Left hindlimb (tissue), 1 donor: ENCODE measurements at places on chromosomes 2 and 18.

DNA sequence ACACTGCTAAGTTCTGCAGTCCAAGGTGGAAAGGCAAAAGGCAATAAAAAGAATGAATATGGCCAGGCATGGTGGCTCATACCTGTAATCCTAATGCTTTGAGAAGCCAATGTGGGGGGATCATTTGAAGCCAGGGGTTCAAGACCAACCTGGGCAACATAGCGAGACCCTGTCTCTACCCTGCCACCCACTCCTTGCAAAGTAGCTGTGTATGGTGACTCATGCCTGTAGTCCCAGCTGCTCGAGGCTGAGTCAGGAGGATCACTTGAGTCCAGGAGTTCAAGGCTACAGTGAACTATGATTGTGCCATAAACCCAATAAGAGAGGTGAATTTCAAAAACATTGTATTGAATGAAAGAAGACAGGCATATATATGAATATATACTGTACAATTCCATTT lies 2.4 kb downstream of the MYL12B start:
- DNase-seq, result no peak

GRCh38 chr2:10792660-10793400 lies 19.8 kb downstream of the PDIA6 start:
- no peak for DNase-seq

GRCh38 chr18:36411745-36412168 lies 114.2 kb downstream of the FHOD3 start:
- DNase-seq, result no peak

GRCh38 chr2:99031481-99031880 lies 95.5 kb upstream of the CRACDL start:
- DNase-seq, result no peak

- no peak for DNase-seq
Measured at GRCh38 chr2:24915175-24915574, 4.9 kb downstream of the ADCY3 start.

DNA sequence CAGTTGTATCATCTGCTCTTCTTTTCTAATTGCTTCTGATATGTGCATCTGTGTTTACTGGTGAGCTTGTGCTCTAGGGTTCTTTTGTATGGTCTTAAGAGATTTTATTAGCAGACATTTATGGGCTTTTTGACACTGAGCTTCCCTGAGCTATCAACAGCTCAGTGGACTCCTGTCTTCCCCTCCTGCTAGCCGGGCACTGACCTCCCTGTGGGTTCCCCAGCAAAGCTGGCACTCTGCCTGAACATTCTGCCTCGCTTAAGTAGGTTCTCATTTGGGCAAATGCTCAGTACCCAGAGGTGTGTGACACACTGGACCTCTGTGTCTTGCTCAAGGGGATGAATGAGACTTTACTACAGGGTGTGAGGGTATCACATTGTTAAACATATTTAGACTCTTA lies 15.8 kb downstream of the TRAF3IP1 start:
- DNase-seq, result no peak

- no peak for DNase-seq
Measured at GRCh38 chr18:59052965-59053820, 86.5 kb upstream of the SEC11C start.

DNA sequence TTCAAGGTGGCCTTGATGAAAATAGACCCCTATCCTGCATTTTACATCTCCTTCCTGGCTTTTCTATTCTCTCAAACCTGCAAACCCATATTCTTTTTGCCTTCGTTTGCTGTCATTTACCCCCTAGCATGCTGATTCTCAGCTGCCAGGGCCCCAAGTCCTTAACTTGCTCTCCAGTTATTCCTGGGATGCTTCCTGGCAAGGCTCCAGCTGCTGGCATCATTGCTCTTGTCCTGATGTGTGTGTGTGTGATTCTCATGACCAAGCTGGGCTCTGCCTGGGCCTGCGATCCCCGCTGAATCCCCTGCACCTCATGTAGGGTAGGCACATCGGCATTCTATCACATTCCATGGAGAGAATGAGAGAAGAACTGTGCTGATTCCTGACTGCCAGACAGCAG lies 11.9 kb downstream of the NPAS2 start:
- DNase-seq, result no peak

DNA sequence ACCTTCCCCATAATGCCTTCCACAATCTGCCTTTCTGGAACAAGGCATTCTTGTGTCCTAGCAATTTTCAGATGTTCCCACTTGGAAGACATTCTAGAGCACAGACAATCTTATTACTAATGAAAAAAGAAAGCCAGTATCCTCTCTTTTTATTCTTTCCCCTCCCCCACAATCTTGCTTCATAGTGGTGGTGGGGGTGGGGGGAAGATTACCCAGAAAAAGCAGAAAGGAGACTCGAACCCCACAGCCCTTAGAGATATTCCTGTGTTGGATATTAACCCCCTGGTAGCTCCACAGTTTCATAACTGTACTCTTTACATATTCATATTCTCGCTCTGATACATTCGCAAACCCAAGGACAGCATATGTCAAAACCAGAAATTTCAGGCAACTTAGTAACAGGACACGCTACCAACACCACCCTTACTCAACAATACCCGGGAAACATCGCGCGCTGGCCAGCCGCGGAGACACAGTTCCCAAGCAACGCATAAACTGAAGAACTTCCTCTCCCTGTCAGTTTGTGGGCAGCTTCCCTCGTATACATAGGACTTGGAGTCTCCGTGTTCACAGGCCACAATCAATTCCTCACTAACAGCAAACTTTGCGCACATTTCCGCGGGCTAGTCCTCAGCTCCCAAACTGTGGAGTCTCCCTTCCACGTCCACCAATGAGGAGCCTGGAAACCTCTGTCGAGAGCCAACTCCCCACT lies 793 bp downstream of the NR4A2 start:
- DNase-seq, result peak; percentile 80

- no peak for DNase-seq
Measured at GRCh38 chr2:177243476-177243875, 21.1 kb downstream of the NFE2L2 start.

DNA sequence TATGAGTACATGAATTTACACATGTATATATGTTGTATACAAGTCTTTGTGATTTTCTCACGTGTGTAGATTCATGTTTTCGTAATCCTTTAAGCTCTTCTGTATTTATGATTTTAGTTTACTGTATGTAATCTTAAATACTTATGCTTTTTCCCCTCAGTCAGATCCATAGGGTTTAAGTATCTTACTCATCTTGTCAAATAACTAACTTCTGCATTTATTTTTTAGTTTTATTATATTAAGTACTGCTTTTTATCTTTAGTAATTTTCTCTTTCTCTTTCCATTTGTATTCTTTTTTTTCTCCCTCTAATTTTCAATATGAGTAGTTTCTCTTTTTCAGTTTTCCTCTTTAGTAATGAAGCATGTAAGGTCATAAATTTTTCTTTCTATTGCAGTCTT lies 179.4 kb downstream of the LCLAT1 start:
- no peak for DNase-seq

- DNase-seq, result no peak
Measured at GRCh38 chr2:164967361-164967760, 12.0 kb upstream of the SLC38A11 start.

GRCh38 chr18:52401236-52401635 lies 61.2 kb downstream of the DCC start:
- no peak for DNase-seq

GRCh38 chr2:168992026-168992425 lies 39.1 kb downstream of the ABCB11 start:
- no peak for DNase-seq

DNA sequence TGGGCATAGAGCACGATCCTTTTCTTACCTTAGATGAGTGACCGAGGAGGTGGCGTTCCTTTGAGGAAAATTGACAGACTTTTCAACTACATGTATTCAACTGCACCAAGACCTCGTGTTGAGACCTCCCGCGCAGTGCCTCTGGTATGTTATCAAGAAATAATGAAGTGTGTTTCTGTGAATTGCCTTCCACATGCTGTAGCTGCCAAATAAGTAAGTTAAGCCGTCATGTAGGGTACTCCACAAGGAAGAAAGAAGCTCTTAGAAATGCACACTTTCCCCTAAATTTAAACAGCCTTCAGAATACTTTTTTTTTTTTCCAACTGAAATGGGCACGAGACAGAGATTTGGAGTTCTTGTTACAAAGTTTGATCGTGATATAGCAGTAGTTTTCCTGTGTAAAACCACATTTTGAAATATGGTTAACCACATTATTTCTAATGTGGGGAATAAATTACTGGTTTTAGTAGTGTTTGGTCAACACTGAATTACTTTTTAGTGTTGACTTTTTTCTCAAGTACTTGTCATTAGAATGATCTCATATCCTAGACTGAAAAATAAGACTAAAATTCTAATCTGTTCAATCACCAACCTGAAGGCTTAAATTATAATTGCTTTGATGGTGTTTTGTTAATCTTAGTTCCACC lies 30.5 kb downstream of the PDK1 start:
- DNase-seq, result no peak

DNA sequence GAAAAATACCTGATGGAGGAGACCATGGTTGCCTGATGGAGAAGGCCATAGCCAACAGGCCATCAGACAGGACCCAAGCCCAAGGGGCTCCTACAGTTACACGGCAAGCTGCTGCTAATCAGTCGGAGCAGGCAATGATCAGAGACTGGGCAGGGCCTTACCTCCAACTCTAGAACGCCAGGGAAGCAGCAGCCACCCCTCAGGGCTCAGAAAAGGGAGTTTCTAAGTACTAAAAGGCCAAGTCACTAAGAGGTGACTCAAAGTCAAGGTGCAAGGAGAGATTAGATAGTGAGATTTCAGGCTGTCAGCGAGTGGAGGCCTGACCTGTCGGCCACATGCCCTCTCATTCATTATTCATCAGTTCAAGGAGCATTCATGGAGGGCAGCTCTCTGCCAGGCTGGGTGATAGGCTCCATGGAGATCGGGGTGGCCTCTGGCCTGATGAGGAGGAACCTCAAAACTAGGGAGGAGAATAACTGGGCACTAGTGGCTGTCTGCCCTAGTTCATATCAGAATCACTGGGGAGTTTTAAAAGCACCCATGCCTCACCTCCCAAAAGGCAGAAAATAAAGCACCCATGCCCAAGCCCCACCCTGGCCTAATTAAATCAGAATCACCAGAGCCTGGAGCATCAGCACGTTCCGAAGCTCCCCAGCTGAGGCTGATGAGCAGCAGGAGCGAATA lies 3.6 kb downstream of the VIL1 start:
- peak; percentile 20 for DNase-seq

GRCh38 chr2:41400088-41400665 lies 647.6 kb upstream of the PKDCC start:
- no peak for DNase-seq

DNA sequence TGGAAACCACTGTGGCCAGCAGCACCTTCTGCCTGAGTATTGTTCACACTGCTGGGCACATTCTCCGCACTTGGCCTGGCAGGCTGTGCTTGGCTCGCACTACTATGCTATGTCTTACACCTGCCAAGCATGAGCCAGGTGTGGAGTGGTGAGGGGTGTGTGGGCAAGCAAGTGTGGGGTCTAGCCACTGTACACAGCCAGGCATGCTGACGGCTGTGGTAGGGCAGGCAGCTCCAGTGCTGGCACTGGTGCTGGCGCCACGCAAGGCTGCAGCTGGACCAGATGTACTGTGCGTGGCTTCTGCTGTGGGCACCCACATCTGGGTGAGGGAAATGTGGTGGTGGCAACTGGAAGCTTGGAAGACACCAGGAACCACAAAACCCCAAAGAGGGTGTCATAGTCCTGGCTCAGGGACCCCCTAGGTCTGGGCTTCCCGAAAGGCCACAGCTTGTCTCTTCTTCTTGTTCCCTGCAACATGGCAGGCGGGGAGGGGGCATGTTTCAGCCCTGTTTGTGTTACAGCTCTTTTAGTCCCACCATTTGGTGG lies 101.5 kb downstream of the ALMS1 start:
- no peak for DNase-seq

DNA sequence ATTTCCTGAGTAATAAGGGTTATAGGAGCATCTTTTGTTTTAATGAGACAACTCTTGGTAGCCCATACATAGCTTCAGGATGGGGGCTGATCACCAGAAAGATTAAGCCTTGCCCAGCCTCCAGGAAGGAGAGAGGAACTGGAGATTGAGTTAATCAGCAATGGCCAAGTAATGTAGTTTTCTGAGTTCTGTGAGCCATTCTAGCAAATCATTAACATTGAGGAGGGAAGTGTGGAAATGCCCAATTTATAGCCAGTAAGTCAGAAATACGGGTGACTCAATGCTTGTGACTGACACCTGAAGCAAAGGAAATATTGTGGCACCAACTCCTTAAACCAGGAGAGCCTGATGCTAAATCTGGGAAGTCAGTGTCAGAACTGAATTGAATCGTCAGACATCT lies 205.1 kb upstream of the SRD5A2 start:
- no peak for DNase-seq

DNA sequence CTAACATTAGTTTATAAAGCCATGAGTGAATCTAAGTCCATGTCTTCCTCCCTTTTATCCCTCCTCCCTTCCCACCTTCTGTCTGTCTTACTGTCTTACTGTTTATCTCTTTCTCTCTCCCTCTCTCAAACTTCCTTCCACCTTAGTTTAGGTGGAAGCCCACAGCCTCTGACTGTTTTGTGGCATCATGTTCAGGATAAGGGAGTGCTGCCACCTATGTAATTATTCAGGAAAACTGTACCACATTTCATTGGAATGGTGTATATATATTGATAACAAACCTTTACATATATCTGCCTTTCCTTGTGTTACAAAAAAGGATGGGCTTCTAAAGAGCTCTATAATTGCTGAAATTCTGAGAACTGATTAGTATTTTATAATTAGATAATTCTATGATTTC lies 48.7 kb downstream of the NETO1 start:
- no peak for DNase-seq

DNA sequence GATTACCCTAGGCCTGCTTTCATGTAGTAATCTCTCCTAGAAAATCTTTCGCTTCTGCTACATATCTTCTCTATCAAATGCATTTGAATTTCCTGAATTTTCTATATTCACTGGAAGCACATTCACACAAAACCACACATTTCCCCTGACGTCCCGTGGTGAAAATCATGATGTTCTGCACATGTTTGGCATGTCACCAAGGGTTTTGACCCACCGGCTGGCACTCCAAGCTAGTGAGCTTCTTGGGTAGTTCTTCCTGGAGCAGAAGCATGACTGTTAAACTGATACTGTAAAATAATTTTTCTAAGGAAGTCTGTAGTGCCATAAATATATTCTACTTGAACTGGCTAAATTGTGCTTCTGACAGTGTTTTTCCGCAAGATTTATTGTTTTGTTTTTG lies 510.1 kb upstream of the SLC8A1 start:
- DNase-seq, result peak; percentile 37

GRCh38 chr18:44514106-44514505 lies 166.6 kb upstream of the SETBP1 start:
- no peak for DNase-seq

- DNase-seq, result peak; percentile 82
Measured at GRCh38 chr2:241217320-241218031, 29.0 kb downstream of the ANO7 start.
